Right lung (tissue), 10 donors: ENCODE measurements at places on chromosomes 5 and 9. TPM values are rescaled to one million over a fixed set of nuclear protein-coding genes. Genes with fewer than 3 reads are reported as not detected.

- DNase-seq, result peak; percentile 90
These were observed 128.3 kb upstream of the C9orf72 start for GRCh38 chr9:27701587-27701986.

GRCh38 chr5:89840906-89841305, 568.6 kb downstream of the CETN3 start:
- no peak for DNase-seq

The RNF183 gene
- polyA plus RNA-seq, result 0.29 TPM

The IFNE gene
- 0.13 TPM for polyA plus RNA-seq

DNA sequence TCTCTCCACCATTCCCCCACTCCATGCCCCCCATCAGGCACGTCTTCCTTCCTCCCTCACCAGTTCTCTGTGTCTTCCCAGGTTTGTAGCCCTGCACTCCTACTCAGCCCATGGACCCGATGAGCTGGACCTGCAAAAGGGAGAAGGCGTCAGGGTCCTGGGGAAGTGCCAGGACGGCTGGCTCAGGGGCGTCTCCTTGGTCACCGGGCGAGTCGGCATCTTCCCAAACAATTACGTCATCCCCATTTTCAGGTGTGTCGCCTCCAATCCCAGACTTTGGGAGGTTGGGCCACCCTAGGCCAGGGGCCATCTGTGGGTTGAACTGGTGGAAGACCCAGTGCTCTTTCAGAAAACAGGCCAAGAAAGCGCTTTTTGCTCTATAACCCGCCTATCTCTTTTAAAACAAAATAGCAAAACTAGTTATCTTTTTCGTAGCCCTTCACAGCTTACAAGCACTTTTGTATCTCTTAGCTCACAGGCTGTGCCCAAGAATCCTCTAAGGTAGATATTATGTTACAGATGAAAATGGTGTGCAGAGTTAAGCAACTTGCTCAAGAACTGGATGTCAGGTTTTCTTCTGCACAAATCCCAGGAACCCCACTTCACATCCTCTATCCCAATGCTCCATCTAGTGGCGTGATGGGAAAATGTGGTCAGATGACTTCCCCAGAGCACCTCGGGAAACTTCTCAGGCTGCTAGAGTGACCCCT, 56.2 kb downstream of the PLAC8L1 start:
- peak; percentile 32 for DNase-seq

DNA sequence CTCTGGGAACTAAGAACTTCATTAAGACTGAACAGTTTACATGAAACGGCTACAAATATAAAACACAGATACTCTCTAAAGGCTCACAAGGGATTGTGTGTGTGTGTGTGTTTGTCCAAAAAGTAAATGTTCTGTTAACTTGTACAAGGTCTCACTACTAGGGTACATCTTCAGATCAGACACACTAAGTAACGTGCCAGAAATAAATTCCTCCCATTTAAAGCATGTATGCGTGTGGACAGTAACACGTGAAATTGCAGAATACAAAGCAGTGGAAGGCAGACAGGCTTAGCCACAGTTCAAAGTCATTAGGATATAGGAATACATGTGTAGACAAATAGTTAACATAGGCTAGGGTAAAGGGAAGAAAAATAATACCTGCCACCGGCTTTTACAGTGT, 1.8 kb downstream of the BNC2 start:
- no peak for DNase-seq

The SLC25A2 gene
- polyA plus RNA-seq, result 0.08 TPM

DNA sequence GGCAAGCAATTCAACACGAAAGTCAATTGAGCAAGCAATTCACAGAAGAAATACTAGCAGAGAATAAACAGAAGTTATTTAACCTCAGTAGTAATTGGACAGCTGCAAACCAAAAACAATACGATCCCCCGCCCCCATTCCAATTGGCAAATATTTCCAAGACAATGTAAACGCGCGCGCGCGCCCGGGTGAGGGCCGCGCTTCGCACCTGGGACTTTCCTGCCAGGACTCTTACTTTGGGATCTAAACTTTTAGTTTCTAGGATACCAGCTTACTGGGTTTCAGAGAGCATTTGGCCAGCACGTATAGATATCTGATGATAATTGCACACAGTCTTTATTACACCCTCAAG, 8.6 kb downstream of the RUFY1 start:
- DNase-seq, result no peak

GRCh38 chr5:43007911-43008362, 32.2 kb downstream of the ANXA2R start:
- no peak for DNase-seq

The IFNK gene
- not detected for polyA plus RNA-seq

- peak; percentile 51 for DNase-seq
These were observed 25.8 kb downstream of the UGT3A2 start for GRCh38 chr5:36040651-36041536.

DNA sequence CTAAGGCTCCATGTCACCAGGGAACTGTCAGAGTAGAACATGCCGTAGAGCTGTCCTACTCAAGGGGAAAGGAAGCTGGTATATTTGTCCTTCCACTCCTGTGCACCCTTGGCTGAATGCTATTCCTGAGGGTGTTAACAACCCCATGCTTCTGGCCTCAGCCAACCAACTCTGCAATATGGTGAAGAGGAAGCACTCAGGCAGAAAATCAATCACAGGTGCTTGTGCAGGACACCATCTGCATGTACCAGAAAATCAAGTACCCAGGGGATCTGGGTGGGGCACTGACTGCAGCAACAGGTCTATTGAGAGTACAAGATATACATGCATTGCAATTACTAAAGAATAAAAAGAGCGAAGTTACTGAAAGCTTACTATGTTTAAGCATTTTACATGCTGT, 51.4 kb upstream of the NEK6 start:
- no peak for DNase-seq

GRCh38 chr5:168299372-168299771, 7.9 kb downstream of the WWC1 start:
- no peak for DNase-seq

The NR3C1 gene
- polyA plus RNA-seq, result 64.7 TPM

The GGTA1 gene
- polyA plus RNA-seq, result 7.6 TPM

DNA sequence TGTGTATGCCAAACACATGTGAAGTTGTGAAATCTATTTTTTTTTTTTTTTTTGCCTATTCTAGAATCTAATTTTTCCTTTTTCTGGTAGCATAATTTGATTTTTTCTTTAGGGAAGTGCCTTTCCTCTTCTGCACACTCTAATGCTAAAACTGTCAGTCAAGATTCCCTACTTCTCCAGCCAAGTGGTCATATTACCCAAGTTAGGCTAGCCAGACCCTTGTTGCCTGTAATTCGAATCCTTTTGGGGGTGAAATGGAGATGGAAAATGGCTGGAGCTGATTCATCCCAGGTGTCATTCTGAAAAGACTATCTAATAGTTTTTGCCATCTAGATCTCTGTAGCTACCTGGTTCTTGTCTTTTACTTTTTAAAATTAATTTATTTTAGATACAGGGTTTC, 24.8 kb upstream of the UBAP1 start:
- DNase-seq, result no peak

GRCh38 chr9:31542384-31543055, 841.9 kb upstream of the ACO1 start:
- peak; percentile 23 for DNase-seq

DNA sequence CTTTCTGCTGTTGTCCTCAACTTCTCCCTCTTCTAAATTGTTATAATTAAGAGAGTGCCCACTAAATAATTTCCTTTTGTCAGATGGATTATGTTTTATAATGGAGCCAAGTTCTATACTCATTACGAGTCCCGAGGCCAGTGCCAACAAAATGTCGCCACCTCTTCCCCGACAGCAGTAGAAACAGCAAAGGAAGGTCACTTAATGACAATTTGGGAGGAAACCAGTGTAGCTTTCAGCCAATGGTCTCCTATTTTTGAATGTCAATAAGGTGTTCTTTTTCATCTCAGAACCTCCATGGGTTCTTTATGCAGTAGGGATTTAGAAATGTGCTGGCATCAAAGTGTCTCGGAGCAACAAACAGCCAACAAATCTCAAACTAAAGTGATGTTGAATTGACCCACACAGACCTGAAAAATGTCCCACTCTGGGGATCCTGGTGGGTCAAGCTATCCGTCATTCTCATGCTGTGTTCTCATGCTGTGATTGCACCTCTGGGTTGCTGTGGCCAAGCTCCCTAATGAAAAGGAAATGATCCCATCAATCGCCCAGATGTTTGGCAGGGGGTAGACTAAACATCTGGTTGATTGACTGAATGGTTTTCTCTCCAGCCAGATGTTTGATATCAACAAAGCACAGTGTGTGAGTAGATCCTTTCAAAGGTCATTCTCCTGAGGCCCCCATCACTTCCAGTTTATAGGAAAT, 291.9 kb downstream of the DMAC1 start:
- peak; percentile 89 for DNase-seq

- DNase-seq, result no peak
These were observed 117.8 kb downstream of the ZNF354C start for GRCh38 chr5:179177711-179178575.

The ERGIC1 gene
- 120 TPM for polyA plus RNA-seq

DNA sequence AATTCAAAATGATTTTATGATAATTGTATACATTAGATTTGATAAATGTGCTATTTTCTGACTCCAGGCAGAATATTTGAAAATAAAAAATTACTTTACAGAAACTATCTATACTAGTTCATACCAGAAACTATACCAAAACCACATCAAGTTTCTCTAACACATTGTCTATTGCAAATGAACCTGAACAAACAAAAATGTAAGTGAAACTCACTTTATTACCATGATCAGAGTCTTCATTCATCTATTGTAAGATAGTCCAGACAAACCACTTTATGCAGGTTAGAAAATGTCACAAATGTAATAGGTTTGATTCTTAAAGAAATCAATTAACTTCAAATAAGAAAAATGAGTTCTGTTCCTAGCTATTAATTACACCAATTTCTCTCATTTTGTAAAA, 99.4 kb downstream of the OXCT1 start:
- DNase-seq, result no peak

The SPIN1 gene
- polyA plus RNA-seq, result 150 TPM

GRCh38 chr9:94078086-94078485, 6.2 kb upstream of the PTPDC1 start:
- DNase-seq, result no peak

DNA sequence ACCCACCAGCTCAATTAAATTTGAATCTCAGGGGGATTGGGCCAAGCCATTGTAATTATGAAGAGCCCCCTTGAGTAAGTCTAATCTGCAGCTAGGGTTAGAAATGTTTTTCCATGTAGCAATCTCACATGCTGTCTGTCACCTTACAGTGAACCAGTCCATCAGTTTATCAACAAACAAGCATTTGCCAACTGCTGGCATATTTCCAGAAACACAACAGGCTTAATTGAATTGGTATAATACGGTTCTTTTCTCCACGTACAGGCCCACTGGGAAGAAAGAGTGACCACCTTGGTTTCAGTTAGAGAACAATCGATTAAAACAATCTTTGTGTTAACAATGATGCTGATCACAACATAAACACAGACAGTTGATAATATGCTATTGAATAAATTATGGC, 67.4 kb downstream of the NSUN2 start:
- DNase-seq, result no peak

The COX7C gene
- polyA plus RNA-seq, result 984 TPM

GRCh38 chr5:71892641-71893365, 173.7 kb downstream of the CARTPT start:
- DNase-seq, result no peak

The GRXCR2 gene
- not detected for polyA plus RNA-seq

DNA sequence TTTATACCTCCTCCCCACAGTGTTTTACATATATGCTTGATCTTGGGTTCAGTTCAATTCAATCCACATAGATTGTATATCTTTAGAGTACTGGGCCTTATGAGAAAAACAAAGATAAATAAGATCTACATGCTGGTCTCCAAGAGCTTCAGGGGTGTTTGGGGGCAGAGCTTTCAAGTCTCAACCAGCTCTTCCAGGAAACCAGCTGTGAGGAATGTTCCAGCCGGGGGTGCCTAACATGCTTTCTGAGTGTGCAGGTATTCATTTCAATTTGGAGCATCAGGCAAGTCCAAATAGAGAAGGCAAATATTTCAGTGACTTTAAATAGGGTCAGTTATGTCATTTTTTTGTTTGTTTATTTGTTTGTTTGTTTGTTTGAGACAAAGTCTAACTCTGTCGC, 5.7 kb upstream of the RAPGEF1 start:
- no peak for DNase-seq

DNA sequence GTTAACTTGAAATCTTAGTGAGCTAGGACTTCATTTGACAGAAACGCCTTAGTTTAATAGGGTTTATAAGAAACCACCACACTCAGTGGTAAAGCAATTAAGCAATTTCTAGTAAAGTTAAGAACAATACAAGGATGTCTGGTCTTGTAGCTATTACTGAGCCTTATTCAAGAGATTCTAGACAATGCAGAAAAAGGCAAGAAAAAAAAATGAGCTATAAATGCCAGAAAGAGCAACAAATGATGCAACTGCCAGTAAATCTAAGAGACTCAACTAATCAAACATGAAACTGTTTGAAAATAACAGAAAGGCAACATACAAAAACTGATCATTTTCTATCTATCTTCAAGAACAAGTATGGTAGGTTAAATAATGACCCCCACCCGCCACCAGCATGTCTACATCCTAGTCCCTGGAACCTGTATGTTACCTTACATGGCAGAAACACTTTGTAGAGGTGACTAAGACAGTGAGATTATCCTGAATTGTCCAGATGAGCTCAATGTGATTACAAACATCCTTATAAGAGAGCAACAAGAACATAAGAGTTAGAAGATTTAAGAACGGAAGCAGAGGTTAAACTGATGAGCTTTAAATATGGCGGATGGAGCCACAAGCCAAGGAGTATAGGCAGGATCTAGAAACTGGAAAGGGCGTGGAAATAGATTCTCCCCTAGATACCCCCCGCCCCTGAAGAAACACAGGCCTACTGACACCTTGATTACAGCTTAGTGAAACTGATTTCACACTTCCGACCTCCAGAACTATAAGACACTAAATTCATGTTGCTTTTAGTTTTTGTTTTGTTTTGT, 93.0 kb downstream of the SUSD1 start:
- no peak for DNase-seq

- no peak for DNase-seq
These were observed 19.5 kb downstream of the FAM163B start for GRCh38 chr9:133589454-133590227.

The IFNA21 gene
- not detected for polyA plus RNA-seq

GRCh38 chr5:30100929-30101328, 1092.6 kb upstream of the CDH6 start:
- DNase-seq, result no peak

DNA sequence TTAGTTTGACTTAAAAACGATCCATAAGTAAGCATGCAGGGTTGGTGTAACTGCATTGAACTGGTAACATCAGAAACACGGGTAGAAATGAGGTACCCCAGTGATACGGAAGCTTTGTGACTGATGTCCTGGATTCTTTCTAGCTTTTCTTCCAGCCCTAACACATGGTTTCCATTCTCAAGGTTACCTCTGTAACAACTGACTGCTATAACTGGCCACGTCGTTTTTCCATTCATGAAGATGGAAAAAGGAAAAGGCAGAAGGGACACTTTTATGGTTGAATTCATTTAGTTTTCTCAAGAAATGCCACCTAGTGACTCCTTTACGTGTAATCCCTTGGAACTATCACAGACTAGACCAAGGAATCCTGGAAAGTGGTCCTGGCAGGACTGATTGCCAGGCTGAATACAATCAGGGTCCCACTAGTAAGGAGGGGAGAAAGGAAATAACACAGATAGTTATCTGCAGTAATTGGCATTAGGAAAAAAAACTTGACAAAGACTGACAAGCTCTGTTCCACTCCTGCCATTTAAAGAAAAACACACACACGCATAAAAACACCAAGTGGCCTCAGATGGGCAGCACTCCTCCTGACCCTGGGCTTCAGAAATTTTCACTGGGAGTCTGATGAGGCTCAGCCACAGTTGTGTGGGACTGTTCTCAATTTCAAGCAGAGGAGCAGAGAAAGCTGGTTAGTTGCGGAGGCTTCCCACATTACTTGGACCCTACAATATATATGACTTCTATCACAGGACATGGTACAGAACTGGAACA, 77.5 kb upstream of the ZNF169 start:
- no peak for DNase-seq

The ELAVL2 gene
- polyA plus RNA-seq, result 3.5 TPM
